ENCODE measurements at places on chromosomes 2 and 18.

- DNase-seq: no peak
These were observed 119.7 kb downstream of the PDCL3 start for GRCh38 chr2:100682536-100682935.

- no peak for DNase-seq
These were observed 3.3 kb upstream of the ATP8B1 start for GRCh38 chr18:57806201-57806977.

- DNase-seq: peak; percentile 58
These were observed 459.5 kb downstream of the DLGAP1 start for GRCh38 chr18:3995476-3996102.

- no peak for DNase-seq
These were observed 229.3 kb upstream of the AGAP1 start for GRCh38 chr2:235264512-235264911.

All from iPS DF 6.9 (cell line).